ENCODE measurements at places on chromosomes 2 and 18.

GRCh38 chr2:190105554-190105953, 43.0 kb upstream of the MSTN start:
- H3K36me3 ChIP-seq, result no peaks in the 10 kb centered on the region
- no peak overlapping the region for H3K4me3 ChIP-seq
- no peaks in the 10 kb centered on the region for H3K27me3 ChIP-seq

DNA sequence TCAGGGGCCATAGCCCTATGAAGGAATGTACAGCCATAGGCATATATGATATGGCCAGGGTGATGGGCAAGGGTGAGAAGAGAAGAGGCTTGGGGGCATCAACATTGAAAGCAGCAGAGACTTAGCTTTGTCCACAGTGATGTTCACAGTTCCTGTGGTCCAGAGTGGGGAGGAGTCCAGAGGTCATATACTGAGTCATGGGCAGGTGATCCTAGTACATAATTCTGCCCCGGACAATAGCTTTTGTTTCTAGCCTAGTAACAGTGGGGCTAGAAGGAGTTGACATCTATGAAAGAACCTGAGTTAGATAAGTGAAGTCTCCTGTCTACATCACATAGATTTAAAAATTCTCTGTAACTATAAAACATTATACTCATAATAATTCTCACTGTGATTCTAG, 496.3 kb upstream of the TNP1 start:
- H3K36me3 ChIP-seq, result no peaks in the 10 kb centered on the region
- peaks cover 24% of the 10 kb centered on the region for H3K4me1 ChIP-seq
- no peak overlapping the region for H3K4me3 ChIP-seq

DNA sequence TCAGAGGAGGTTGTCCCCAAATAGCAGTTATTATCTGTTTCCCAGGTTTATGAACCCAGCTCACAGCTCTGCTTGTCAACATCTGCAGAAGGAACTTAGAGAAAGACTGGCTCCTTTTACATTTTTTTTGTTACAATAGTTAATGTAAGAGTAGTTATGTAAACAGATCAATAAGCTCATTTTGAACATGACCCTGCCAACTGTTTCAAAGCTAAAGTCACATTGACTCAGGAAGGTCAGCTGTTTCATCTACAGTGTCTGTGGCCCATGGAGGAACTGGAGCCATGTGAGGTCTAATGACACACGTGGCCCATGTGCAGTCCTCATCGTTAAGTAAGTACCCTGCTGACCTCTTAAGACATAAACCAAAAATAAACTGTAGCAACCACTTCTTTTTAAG, 97.1 kb downstream of the SH3RF3 start:
- H3K4me1 ChIP-seq, result peaks cover 13% of the 10 kb centered on the region
- no peak for DNase-seq
- no peaks in the 10 kb centered on the region for H3K27me3 ChIP-seq
- H3K27ac ChIP-seq, result no peak overlapping the region
- no peaks in the 10 kb centered on the region for H3K36me3 ChIP-seq

DNA sequence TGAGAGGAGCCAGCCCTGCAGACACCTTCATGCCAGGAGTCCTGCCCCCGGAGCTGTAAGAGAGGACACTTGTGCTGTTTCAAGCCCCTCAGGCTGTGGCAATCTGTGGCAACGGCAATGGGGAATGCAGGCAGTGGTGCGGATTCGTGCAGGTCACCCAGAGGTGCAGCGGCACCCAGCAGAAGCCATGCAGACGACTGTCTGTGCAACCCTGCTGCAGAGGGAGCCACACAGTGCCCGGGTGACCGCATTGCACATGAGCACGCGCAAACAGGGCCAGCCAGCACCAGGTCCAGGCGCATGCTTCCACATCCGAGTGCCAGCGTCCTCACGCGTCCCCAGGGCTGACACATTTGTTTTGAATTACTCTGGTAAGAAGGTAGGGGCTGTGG, 84.8 kb upstream of the GPC1 start:
- H3K36me3 ChIP-seq, result no peaks in the 10 kb centered on the region
- DNase-seq, result peak; percentile 33
- H3K27ac ChIP-seq, result no peak overlapping the region
- no peaks in the 10 kb centered on the region for H3K4me1 ChIP-seq
- H3K27me3 ChIP-seq, result peaks cover 43% of the 10 kb centered on the region

GRCh38 chr18:67652288-67652687, 135.8 kb upstream of the DSEL start:
- H3K4me3 ChIP-seq, result no peak overlapping the region
- H3K27ac ChIP-seq, result no peak overlapping the region
- H3K27me3 ChIP-seq, result no peaks in the 10 kb centered on the region
- peaks cover 34% of the 10 kb centered on the region for H3K4me1 ChIP-seq

DNA sequence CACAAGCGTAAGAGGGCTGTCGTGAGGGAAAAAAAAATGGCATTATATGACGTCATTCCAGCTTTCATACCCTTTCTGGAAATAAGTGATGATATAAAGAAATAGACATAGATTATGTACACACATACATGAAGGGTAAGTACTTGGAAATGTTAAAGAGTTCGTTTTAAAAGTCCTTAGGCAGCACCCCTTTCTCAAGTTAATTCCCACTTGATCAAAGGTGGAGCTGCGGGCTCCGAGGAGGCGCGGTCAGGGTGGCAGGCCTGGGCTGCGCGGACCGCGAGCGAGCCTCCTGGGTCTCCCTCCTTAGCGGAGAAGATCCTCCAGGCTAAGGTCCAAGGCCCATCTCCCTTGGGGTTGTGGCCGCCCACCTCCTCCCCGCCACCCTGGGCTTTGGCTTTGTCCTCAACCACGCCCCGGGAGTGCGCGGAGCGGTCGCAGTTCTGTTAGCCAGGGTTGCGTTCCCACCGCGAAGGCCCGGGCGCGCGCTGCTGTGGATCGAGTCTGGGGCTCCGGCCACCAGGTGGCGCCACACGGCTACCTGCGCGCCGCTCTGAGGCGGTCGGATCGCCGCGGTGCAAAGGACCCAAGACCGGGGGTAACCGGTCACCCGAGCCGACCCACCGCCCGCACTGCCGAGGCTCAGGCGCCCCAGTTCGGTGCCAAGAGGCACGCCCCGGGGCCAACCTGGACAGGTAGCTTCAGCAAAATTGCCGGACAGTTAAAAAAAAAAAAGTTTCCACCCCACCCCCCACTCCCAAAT, 66.8 kb downstream of the HNRNPLL start:
- no peak overlapping the region for H3K27ac ChIP-seq
- H3K27me3 ChIP-seq, result no peaks in the 10 kb centered on the region
- H3K4me1 ChIP-seq, result no peaks in the 10 kb centered on the region
- peak; percentile 87 for DNase-seq
- H3K4me3 ChIP-seq, result peak overlapping the region; percentile 83

DNA sequence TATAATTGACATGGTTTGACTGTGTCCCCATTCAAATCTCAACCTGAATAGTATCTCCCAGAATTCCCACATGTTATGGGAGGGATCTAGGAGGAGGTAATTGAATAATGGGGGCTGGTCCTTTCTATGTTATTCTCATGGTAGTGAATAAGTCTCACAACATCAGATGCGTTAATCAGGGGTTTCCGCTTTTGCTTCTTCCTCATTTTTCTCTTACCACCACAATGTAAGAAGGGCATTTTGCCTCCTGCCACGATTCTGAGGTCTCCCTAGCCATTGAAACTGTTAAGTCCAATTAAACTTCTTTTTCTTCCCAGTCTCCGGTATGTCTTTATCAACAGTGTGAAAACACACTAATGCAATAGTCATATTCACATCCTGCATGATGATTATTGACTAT, 1073.3 kb upstream of the CDH2 start:
- no peaks in the 10 kb centered on the region for H3K27me3 ChIP-seq
- H3K36me3 ChIP-seq, result no peaks in the 10 kb centered on the region
- no peaks in the 10 kb centered on the region for H3K4me1 ChIP-seq
- no peak overlapping the region for H3K4me3 ChIP-seq
- no peak for DNase-seq

DNA sequence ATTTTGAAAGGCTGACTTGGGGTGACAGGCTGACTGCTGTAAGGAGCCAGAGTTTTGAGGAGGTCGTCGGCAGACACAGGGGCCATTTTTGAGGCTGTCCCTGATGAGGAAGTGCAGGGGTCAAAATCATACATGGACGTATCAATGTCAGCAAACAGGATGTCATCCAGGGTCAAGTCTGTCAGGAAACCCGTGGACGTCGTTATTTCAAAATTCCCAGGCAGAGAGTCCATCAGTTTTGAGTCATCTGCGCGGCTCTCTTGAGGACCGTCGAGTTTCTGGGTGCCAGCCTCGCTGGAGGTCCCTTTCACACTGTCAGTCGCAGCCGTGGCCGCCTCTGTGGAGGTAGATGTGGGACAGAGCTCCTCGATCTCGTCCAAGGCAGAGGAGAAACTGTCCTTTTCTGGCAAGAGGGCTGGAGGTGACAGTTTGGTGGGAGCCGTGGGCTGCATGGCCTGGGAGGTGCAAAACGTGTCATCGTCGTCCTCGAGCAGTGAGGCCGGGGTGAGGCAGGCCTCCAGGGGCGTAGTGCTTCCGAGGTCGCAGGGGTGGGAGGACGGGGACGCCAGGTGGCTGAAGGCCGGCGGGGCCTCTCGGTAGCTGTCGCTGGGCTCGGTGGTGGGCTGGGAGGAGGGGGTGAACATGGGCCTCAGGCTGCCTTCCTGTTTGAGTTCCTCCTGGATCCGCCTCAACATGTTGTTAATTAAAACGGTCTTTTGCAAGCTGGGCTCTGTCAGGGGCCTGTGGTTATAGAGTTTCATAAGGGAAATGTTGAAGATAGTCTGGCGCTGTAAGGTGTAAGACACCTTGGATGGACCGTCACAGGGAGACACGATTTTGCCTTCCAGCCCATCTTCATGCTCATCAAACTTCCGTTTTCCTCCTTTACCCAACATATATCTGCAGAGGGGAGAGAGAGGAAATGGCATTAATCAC, 17.5 kb downstream of the SERTAD2 start:
- H3K27ac ChIP-seq, result no peak overlapping the region
- no peak for DNase-seq
- H3K4me1 ChIP-seq, result peaks cover 56% of the 10 kb centered on the region

GRCh38 chr2:144493027-144493809, 26.7 kb downstream of the ZEB2 start:
- H3K27ac ChIP-seq, result no peak overlapping the region
- H3K27me3 ChIP-seq, result no peaks in the 10 kb centered on the region
- H3K4me1 ChIP-seq, result peaks cover 28% of the 10 kb centered on the region
- H3K4me3 ChIP-seq, result no peak overlapping the region
- DNase-seq, result no peak
- peaks cover 9% of the 10 kb centered on the region for H3K36me3 ChIP-seq

DNA sequence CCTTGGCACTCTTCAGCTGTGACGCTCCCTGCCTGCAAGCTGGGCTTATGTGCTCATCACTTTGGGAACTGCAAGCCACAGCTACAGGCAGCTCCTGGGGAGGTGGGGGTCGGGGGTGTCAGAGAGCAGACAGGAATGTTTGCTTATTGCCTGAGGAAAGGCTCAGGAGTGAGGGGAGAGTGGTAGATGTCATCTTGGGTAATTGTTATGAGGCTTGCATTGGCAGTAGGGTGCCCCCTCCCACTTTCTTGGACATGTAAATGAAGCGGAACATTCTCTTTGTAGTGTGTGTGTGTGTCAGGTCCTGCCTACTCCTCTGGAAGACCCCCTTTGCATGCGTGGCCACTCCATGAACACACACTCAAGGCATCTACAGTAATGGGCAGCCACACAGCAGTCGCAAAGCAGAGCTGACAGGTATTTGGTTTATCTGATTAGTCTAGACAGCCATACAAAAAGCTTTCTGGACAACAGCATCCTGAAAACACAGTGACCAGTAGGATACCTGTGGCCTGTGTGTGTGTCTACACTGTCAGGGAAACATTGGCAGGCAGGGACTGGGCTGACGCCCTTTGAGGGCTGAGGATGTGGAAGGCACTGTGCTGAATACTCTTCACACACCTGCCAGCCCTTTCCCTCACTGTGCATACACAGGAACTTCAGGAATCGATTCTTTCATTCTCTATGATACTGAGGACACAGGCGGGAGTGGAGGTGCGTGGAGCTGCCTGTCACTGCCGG, 17.1 kb upstream of the MC2R start:
- no peaks in the 10 kb centered on the region for H3K4me1 ChIP-seq
- no peaks in the 10 kb centered on the region for H3K27me3 ChIP-seq
- H3K36me3 ChIP-seq, result no peaks in the 10 kb centered on the region
- DNase-seq, result no peak
- H3K27ac ChIP-seq, result no peak overlapping the region

- no peak overlapping the region for H3K4me3 ChIP-seq
- no peak for DNase-seq
- H3K4me1 ChIP-seq, result no peaks in the 10 kb centered on the region
- H3K27me3 ChIP-seq, result peaks cover 16% of the 10 kb centered on the region
- no peak overlapping the region for H3K27ac ChIP-seq
Observed at GRCh38 chr2:99084256-99084655, 57.3 kb upstream of the C2orf15 start.

- no peak for DNase-seq
- H3K27ac ChIP-seq, result no peak overlapping the region
- no peaks in the 10 kb centered on the region for H3K36me3 ChIP-seq
- H3K4me1 ChIP-seq, result no peaks in the 10 kb centered on the region
- no peaks in the 10 kb centered on the region for H3K27me3 ChIP-seq
Observed at GRCh38 chr2:217186668-217187159, 326.9 kb upstream of the TNP1 start.

DNA sequence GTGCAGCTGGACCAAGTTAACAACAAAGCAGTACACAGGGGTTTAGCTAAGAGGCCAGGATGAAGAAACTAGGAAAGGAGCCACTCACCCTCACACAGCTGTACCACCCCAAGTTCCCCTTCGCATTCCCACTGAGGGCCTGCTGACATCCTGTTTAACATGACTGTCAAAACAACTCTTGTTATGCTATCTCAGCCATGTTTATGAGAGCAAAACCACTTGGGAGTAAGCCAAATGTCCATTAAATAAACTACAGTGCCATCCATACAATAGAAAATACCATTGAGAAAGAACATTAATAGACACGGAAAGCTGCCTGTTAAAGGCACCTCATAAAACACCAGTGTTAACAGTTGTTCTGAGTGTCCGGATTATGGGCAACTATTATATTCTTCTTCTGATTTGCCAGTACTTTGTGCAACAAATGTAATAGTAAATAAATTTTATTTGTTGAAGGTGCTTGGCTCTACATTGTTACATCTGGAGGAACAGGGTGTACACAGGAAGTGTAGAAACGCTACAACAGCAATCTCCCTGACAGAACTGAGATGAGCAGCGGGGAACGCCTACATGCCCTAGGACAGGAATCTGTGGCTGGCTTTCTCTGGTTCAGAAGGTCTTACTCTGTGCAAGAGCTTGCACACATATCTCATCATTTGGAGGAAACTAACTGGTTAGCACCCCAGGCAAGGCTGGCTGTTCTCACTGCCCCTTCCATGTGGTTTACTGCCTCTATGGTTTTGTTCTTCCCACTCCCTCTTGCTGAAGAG, 85.6 kb downstream of the EHD3 start:
- H3K4me1 ChIP-seq, result peaks cover 47% of the 10 kb centered on the region
- peak overlapping the region; percentile 60 for H3K27ac ChIP-seq
- no peaks in the 10 kb centered on the region for H3K36me3 ChIP-seq
- DNase-seq, result peak; percentile 83
- H3K27me3 ChIP-seq, result no peaks in the 10 kb centered on the region
- H3K4me3 ChIP-seq, result no peak overlapping the region

GRCh38 chr2:78408795-78409118, 616.7 kb upstream of the REG3G start:
- no peaks in the 10 kb centered on the region for H3K36me3 ChIP-seq
- H3K27me3 ChIP-seq, result no peaks in the 10 kb centered on the region
- no peak for DNase-seq
- no peak overlapping the region for H3K27ac ChIP-seq
- no peak overlapping the region for H3K4me3 ChIP-seq

All from GM23248 (cell line).